Stimulated activated CD4-positive, alpha-beta T cell treated with anti-CD3 and anti-CD28 coated beads, Interleukin-2, amount 100 ng/mL, for 24 hours (primary cell): ENCODE measurements at places on chromosomes 7 and 10.

DNA sequence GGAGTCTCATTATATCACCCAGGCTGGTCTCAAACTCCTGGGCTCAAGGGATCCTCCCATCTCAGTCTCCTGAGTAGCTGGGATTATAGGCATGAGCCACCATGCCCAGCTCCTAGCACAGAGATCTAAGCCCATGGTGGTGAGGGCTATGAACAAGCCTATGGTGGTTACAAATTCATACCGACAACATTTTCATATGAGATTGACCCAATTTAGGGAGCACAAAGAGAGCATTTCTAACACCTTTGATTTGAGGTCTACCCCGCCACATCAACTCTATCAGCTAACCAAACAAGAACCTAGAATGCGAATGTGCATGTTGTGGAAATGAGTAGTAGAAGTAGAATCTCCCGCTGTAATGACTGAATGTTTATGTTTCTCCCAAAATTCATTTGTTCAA is 14.2 kb upstream of the PRF1 start:
- DNase-seq: no peak

- DNase-seq: no peak
Observed at GRCh38 chr7:28480595-28480994, 68.3 kb downstream of the CREB5 start.

DNA sequence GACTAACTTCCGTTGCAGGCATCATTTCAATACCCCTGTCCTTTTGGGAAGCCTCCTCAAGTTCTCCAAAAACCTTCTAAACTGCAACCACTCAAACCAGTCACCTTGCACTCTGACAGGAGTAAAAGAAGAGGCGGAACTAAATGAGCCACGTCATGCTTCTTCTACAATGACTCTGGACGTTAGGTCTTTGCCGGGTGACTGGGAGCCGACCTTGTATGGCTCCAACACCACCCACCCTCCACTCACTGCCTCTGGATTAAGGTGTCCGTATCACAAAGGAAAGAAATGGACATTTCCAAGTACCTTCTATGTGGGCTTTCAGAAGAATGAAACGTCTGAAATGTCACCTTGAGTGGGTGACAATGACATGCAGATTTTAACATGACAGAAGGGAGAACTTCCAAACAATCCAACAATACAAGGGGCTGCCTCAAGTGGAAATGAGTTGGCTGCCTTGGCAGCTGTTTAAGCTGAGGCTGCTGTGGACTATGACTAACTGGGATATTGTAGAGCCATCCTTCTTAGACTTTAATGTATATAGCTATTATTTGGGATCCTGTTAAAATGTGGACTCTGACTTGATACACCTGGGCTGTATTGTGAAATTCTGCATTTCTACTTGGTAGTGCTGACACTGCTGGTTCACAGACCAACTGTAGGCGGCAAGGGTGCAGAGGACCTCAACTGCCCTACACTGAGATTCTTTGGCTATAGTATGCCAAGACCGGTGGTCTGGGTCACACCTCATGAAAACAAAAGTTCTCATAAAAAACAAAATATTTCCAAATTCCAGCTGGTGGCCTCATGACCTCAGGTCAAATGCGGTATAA is 33.8 kb upstream of the PDLIM1 start:
- DNase-seq: no peak

DNA sequence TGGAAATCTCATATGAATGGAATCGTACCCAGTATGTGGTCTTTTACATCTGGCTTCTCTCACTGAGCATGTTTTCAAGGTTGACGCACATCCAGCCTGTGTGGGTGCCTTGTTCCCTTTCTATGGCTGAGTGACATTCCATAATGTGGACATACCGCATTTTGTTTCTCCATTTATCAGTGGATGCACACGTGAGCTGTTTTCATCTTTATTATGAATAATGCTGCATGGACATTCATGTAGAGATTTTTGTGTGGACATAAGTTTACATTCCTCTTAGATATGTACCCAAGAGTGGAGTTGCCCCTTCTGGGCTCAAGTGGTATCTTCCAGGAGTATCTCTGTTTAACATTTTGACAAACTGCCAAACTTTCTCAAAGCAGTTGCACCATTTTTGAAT is 1.3 kb upstream of the SCART1 start:
- no peak for DNase-seq

DNA sequence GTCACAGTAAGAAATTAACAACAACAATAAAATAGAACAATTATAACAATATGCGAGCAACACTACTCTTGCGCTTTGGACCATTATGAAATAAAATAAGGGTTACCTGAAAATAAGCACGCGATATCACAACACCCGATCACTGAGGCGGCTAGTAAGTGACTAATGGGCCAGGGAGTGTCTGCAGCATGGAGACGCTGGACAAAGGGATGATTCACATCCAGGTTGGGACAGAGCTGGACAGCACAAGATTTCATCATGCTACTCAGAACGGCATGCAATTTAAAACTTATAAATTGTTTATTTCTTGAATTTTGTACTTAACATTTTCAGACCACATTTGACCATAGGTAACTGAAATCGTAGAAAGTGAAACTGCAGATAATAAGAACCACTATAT is 15.6 kb downstream of the HIBADH start:
- DNase-seq: no peak

- DNase-seq: no peak
Observed at GRCh38 chr7:156039971-156040677, 227.9 kb upstream of the SHH start.

DNA sequence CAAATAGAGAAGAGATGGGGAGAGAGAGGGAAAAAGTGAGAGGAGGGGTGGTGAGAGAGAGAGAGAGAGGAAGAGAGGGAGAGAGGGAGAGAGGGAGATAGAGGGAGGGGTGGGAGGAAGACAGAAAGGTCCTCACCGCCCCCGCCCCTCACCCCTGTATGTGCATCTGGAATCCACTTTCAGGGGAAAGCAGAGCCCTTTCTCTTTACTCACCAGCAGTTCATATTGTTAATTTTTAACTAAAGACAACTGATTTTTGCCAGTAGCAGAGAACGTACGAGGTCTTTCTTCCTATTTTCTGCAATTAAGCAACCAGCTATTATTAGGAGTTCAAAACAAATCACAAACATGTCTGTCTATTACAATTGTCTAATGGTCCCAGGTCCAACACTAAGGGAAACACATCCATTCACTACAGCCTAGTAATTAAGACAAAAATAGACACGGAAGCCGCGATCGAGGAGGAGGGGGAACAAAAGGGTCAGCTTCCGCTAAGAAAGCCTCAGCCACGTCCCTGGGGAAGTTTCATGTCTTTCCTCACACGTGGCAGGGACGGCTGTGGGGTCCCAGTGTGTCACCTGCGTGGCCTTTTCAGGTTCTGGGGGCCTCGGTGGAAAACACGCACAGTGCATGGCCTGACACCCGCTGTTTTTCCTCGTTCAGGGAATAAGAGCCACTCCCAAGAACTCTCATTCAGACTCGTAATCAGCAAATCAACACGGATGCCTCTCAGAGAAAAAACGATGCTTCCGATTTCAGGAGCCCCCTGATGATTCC is 572.0 kb downstream of the PTPRN2 start:
- no peak for DNase-seq
